ENCODE measurements at places on chromosomes 13 and 19.
A peak's percentile ranks its signal among the peaks of the same experiment; 100 is the strongest.

- DNase-seq = no peak
Measured at GRCh38 chr19:49684251-49684982, 5.0 kb upstream of the ADM5 start.

GRCh38 chr13:30576528-30576927 lies 41.2 kb upstream of the USPL1 start:
- peak; percentile 8 for DNase-seq

- peak; percentile 36 for DNase-seq
Measured at GRCh38 chr13:21074546-21074945, 13.2 kb upstream of the LATS2 start.

DNA sequence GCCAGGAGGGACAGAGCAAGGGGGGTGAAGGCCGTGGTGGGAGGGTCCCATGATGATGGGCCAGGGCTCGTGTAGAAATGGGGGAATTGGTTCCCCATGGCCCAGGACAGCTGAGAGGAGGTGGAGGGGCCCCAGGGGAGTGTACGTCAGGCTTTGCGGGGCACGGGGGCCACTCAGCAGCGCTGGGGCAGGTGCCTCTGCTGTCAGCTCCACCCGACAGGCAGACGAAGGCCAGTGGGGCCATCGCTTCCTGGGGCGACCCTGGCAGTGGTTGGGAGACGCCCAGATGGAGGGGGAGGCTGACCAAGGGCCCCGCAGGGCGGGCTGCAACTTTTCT lies 1.9 kb upstream of the TEKTIP1 start:
- no peak for DNase-seq

GRCh38 chr19:29260477-29261317 lies 47.7 kb upstream of the UQCRFS1 start:
- no peak for DNase-seq

DNA sequence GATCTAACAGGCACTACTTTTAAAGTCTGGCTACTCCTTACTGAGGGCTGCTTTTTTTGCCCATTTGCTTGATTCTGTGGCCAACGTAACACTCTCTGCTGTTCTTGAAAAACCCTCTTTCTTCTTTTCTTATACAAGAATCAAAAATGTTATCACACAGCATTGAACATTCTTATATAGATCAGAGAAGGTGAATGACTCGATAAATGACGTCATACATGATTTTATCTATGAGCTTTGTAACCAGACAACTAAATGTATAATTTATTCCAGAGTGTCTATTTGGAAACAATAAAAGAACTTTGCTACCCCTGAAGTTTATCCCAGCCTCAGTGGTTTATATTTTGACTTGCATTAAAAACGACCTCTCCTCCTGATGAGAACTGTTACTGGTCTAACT lies 12.4 kb downstream of the RFX2 start:
- DNase-seq = no peak

- peak; percentile 100 for DNase-seq
Measured at GRCh38 chr19:45994998-45995714, at the start of gene CCDC61. Gene CCDC61, plus strand, starts transcription at chr19:45995467. Its CDS starts 7,552 bp downstream, at chr19:46003019.

- no peak for DNase-seq
Measured at GRCh38 chr13:110680852-110681251, 25.1 kb downstream of the CARS2 start.

- DNase-seq = no peak
Measured at GRCh38 chr13:112187527-112188297, 120.8 kb downstream of the SOX1 start.

Measured in retina (tissue), 1 donor.